ENCODE measurements at places on chromosomes 12 and 14.
A peak's percentile ranks its signal among the peaks of the same experiment; 100 is the strongest.

- DNase-seq, result no peak
These were observed 680.7 kb downstream of the DIO2 start for GRCh38 chr14:79530555-79530954.

DNA sequence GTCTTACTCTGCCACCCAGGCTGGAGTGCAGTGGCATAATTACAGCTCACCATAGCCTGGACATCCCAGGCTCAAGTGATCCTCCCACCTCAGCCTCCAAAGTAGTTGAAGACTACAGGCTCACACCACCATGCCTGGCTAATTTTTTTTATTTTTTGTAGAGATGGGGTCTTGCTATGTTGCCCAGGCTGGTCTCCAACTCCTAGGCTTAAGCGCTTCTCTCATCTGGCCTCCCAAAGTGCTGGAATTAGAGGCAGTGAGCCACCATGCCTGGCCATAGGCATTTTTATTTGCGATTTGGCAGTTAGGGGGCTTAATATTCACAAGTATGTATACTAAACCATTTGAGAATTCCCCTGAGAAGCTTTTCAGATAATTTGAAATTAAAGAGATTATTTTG, 19.1 kb downstream of the PNMA1 start:
- DNase-seq, result no peak

DNA sequence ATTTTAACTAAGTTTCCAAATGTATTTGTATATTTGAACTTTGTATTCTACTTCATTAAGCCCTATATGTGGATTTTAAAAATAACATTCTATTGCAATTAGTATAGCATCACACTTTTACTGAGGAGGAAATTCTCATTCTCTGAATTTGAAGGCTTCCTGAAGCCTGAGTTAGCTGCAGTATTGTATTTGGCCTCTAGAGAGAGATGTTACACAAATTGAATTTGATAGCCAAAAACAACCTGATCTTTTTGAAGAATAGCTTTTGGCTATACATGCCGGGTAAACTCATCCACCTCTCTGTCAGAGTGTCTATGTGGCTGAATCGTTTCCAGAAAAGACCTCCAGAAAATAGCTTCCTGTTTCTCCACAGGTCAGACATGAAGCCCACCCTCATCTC, 316.5 kb upstream of the OR4E1 start:
- DNase-seq, result no peak

DNA sequence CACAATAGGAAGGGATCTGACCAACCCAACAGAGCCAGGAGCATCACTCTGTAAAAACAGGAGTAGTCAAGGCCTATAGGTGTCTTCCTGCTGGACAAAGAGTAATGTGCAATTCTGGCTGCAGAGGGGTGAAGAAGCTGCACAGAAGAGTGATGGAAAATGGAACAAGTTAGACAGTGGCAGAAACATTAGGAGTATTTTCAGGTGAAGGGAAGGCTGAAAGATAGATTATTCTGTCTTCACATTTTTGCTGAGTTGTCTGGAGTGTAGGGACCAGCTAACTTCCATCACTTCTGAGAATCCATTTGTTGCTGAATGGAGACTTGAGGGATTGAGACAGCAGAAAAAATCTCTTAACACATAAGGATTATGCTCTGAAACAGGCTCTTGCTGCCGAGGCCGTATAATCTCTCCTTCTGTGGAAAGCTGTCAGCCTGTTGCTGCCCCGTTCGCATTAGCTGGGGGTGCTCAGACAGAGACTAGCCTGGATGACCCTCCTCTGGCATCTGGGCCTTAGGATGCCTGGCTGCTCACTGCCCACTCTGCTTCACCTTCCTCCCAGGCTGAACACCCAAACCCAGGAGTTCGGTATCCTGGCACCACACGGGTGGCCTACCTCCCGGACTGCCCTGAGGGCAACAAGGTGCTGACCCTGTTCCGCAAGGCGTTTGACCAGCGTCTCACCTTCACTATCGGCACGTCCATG, 3.1 kb upstream of the ARHGEF25 start:
- DNase-seq, result no peak

GRCh38 chr12:121711361-121712189, 977 bp upstream of the TMEM120B start:
- DNase-seq, result peak; percentile 6

DNA sequence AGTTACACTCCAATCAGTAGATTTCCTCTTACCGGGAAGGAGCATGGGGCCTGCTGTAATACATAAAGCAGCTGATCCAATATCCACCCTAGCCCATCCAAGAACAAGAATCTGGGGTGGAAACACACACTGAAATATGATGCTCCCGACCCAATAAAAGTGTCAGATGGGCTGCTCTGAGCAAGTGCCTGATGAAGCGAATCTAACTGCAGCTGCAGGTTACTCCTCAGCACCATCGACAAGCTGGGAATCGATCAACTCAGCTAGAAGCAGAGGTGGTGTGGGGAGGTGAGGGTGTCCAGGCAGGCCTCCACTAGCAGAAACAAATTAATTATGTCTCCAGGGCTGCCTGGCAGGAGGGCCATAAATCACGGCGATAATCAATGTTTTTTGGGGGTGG, 64.0 kb upstream of the WSCD2 start:
- DNase-seq, result no peak

- DNase-seq, result no peak
These were observed 219.7 kb upstream of the BTG1 start for GRCh38 chr12:92365333-92365732.

DNA sequence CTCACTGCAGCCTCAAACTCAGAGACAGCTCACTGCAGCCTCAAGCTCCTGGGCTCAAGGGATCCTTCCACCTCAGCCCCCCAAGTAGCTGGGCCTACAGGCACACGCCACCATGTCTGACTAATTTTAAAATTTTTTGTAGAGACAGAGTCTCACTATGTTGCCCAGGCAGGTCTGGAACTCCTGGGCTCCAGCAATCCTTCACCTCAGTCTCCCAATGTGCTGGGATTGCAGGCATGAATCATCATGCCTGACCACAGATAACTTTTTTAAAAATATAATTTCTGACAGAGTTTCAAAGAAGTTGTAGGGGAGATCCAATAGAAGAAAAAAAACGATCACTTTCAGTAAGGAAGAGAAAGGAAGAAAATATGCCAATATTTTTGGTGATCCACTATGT, 189.7 kb upstream of the CDKN3 start:
- DNase-seq, result no peak

GRCh38 chr12:6426882-6427671, 17.7 kb upstream of the CD27 start:
- no peak for DNase-seq

GRCh38 chr14:65360144-65360784, 52.3 kb upstream of the FUT8 start:
- DNase-seq, result no peak

GRCh38 chr14:85401384-85401783, 128.6 kb upstream of the FLRT2 start:
- DNase-seq, result no peak

DNA sequence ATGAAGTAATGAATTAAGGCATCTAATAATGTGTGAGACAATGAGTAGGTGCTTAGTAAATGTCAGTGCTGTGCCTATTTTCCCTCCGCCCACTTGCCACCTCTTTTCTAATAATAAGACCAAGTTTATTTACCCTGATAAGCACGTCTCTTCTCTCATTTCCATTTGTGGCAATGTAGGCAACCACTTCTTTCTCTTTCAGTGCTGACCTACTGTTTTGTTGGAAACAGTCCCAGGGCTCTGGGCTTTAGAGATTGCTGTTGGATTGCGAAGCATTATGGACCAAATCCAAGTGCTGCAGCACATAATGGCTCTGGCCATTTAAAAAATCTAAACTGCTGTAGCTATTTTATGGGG, 141.3 kb upstream of the PLEKHG7 start:
- no peak for DNase-seq

- DNase-seq, result no peak
These were observed 12.5 kb downstream of the PRIMA1 start for GRCh38 chr14:93775744-93776143.

GRCh38 chr14:96011607-96012006, 27.6 kb upstream of the C14orf132 start:
- no peak for DNase-seq

GRCh38 chr12:2845280-2845679, 10.4 kb upstream of the NRIP2 start:
- DNase-seq, result no peak

GRCh38 chr12:19302100-19302640, 137.1 kb upstream of the AEBP2 start:
- DNase-seq, result no peak

Measured in NCI-H1694 treated with DMSO at 0.1 percent for 48 hours (cell line).